ENCODE measurements at places on chromosomes 12 and 14.

GRCh38 chr14:85625925-85626585, 96.1 kb downstream of the FLRT2 start:
- no peak for DNase-seq

- DNase-seq = no peak
These were observed 83.1 kb downstream of the AACS start for GRCh38 chr12:125148316-125148715.

DNA sequence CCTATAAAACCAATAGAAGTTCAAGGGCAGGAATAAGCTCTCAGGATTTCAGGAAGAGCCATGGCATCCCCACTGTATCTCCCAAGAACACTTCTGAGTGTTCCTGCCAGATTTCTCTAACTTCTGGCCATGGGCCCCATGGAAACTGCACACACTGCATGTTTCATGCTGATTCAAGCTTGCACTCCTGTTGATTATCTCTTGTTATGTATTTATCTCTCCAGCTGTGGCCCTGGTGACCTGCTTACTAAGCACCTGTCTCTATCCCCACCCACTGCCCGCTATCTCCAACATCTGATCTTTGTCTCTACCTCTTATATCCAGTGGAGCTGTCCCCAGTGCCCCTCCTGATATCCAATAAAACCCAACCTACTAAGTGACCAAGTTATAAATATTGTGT, 285.3 kb downstream of the PDZRN4 start:
- no peak for DNase-seq

DNA sequence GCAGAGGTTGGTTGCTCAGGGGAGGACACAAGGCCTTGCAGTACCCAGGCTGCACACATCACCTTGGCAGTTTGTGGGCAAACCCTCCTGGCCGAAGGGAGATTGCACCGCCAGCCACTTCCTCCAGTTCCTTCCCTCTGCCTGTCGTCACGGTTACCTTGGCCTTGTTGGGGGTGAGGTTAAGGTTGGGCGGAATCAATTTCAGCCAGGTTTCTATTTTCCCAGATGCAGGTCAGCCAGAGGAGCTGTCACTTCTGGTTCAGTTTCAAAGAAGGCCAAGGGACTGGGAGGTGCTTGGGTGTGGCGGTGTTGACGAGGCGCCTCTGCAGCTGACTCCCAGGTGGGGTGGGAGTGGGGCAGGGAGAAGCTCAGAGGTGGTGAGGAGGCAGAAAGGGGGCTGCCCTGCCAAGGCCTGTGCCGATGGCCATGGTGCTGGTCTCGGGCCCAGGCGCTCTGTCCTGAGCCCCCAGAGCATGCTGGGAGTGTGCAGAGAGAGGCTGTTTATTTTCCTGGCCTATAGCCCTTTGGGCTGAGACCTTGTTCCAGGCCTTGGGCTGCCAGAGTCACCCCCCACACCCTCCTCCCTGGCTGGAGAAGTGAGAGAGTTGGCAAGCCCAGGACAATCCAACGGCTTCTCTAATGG, 31.4 kb downstream of the JDP2 start:
- DNase-seq = no peak

DNA sequence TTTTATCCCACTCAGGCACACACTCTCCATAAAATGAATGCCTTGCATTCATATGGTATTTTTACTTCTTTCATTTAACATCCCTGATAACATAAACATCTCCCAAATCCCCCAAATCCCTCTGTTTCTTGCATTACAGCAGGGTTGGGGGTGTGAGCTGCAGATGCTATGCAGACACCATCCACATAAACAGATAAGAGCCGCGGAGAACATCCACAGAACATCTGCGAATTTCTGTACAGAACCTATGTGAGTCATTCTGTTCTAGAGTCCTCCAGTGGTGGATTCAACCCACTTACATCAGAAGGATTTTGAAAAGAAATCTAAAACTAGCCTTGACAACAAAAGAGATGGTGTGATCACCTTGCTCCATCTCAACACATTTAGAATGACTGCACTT, 20.3 kb downstream of the FBLN5 start:
- no peak for DNase-seq

- no peak for DNase-seq
These were observed 62.1 kb downstream of the ZNF664 start for GRCh38 chr12:124035163-124035562.

GRCh38 chr12:10285919-10286318, 21.8 kb upstream of the KLRD1 start:
- no peak for DNase-seq

DNA sequence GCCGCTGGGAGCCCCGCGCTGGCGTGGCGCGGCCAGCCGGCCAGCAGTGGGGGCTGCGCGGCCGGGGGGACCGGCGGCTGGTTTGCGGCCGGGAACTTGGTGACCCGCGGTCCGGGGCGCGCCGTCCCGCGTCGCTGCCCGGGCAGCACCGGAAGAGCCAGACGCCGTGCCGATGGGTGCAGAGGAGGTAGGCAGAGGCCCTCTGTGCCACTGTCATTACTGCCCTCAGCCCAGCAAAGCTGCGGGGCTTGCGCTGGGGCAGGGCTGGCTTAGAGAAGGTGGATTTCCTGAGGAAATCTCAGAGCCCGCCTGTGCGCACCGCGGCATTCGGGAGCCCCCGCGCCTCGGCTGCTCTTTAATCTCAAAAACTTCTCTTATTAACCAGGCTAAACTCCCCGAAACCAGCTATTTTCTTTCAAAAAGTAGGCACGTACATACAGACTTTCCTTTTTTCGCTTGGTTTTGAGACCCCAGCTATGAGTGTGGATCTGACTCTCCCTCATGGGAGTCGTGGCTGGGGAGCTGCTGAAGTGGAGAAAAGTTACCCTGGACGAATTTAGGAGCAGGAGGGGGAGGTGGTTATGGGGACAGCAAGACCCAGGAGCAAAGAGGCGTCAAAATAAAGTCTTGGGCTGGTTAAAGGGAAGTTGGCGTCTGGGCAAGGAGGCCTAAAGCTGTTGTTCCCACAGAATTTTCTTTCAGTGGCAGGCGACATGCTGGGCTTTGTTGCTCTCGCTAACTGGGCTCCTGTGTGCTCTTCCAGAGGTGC, 802 bp downstream of the SUSD6 start:
- DNase-seq = no peak

GRCh38 chr12:27946421-27946820, 26.1 kb downstream of the PTHLH start:
- DNase-seq = no peak

DNA sequence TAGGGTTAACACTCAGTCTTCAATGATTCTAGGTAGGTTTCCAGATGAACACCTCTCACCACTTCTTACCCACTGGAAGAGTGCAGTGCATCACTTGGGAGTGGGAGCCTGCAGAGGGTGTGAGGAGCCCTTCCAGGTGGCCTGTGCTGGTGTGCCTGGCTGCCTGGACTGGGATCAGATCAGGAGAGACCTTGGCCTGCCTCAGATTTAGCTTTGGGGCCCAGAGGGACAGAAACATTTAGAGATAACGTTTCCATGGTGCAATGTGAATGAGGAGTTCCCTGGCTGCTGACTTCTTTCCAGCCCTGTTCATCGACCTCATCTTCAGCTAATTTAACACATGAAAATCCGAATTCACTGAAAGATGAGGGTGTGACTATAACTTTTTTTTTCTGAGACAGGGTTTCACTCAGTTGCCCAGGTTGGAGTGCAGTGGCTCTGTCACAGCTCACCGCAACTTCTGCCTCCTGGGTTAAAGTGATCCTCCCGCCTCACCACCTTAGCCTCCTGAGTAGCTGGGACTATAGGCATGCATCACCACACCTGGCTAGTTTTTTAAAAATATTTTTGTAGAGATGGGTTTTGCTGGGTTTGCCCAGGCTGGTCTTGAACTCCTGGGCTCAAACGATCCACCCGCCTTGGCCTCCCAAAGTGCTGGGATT, 53.6 kb downstream of the SUSD6 start:
- DNase-seq = no peak

DNA sequence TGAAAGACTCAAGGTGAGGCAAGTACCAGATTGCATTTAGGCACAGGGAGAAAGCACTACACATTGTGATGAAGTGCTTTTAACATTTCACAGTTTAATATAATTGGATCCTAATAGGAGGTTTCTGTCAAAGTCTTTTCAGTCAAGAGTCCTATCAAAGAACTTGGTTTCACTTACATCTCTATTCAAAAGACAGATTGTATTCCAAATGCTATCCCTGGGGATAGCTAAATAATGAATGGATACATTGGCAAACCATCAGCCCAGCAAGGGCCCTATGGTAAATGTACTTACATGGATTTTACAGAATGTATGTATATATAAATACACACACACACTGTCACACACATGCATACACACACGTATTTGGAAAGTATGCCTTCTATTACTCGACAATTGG, 655.5 kb upstream of the FLRT2 start:
- no peak for DNase-seq

GRCh38 chr14:22163051-22163450, 426.0 kb downstream of the DAD1 start:
- DNase-seq = no peak

- no peak for DNase-seq
These were observed 648.1 kb downstream of the BCL11B start for GRCh38 chr14:98623788-98624415.

DNA sequence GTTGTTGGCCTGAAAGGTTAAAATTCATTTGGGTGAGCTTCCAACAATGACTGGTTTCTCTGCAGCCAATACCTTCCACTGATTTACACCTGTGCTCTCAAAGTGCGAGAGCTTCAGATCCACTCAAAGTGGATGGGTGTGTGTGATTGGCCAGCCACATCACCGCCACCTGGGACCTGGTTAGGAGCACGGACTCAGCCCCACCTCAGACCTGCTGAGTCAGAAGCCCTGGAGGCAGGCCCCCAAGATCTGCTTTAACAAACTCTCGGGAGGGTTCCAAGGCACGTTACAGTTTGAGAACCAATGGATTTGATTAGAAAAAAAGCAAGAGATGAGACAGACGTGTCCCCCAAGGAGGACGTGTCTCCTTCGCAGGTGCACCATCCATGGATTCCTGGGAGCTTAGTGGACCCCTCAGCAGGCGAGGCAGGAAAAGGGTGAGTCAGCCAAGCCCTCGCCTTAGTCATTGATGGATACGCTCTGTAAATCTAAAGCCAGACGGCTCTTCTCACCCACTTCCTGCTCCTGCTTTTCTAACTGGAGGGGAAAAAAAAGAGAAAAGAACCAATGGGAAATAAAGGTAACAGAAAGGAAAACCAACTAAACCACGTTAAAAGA, 24.5 kb downstream of the FZD10 start:
- DNase-seq = peak; percentile 96

DNA sequence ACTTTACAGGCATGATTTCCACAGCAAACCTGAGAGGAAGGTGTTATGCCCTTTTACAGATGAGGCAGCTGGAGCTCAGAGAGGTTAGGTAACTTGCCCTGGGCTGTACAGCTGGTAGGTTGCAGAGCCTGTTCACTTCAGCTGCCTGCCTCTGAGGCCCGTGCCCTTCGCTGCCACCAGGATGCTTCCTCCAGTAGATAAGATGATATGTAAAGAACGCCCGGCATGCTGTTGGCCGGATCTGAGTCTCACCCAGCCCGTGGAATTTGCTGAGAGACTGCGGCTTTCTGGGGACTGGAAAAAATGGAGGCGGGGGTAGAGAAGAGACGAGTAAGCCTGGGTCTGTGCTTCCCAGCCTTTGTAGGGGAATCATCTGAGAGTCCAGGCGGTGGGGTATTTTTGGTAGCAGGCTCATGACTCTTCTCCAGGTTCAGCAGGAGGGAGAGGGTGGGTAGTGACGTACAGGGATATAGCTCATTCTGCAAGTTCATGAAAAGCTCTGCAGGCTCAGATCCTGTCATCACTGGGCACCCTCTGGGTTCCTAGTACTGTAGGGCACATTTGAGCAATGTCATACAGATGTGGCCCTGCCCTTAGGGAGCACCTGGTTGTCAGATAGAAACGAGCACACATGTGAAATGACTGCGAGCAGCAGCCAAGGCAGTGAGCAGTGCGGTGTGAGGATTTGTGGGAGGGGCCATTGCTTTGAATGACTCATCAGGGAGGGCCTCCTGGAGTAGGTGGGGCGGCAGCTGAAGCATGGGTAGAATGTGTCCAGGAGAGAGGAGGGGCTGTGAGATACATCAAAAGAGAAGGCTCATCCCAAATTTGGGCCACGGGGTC, 159.4 kb downstream of the TSPAN9 start:
- DNase-seq = peak; percentile 96

DNA sequence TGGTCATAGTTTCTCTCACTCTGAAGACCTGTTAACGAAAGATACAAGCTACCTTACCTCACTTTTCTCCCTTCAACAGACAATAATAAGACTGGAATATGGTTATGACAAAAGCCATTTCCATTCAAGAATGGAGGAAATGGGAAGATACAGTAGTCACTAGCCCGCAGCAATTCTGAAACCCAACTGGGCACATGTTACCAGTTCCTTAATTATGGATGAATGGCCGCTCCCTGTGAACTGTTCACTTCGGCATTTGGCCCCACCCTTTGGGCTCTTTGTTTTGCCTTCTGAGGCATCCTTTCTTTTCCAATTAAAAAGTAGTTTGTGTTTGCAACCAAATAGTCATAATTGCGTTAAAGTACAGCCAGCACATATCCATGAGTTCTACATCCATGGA, 19.0 kb downstream of the TRHDE start:
- no peak for DNase-seq

GRCh38 chr14:25411781-25412757, 362.1 kb upstream of the STXBP6 start:
- peak; percentile 79 for DNase-seq

GRCh38 chr12:28937196-28937595, 211.9 kb upstream of the FAR2 start:
- DNase-seq = no peak

- DNase-seq = no peak
These were observed 10.8 kb downstream of the ALG10B start for GRCh38 chr12:38327356-38327755.

- DNase-seq = no peak
These were observed 88.3 kb downstream of the LRRK2 start for GRCh38 chr12:40312982-40313576.

DNA sequence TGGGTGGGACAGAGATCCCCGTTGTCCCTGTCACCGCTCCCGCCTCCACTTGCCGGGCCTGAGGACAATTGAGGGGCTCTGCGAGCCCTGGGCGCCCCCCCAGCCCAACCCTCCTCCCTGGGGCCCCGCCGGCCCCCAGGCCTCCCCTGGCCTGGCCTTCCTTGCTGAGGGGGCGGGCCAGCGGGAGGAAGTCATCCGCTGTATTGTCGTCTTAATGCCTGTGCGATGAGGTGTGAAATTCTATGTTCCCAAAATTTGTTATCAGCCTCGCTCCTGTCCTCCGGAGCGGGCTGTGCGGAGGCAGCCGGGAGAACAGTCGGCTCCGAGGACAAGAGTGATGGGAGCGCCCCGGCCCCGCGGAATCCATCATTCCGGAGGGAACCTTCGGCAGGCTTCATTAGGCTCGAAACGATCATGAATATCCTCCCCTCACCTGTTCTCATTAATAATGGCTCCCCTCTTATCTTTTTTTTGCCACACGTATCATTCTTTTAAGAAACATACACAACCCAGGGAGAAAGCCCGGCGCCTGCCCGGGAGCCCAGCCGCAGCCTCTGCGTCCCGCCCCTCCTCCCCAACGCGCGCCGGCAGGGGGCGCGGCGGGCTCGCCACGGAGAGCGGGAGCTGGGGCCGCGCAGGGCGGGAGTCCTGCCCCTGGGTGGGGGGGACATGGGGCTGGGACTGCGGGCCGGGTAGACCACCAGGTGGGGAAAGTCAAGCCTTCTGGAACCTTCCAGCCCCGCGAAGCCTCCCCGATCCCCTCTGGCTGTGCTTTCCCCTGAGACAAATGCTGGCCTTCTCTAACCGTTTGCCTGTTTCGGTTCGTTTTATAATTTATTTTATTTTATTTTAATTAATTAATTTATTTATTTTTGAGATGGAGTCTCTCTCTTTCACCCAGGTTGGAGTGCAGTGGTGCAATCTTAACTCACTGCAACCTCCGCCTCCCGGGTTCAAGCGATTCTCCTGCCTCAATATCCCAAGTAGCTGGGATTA, 17.1 kb upstream of the DLK1 start:
- no peak for DNase-seq

- no peak for DNase-seq
These were observed 69.7 kb downstream of the MGAT4C start for GRCh38 chr12:86186449-86186848.
